NCI-H1417 treated with DMSO at 0.1 percent for 48 hours (cell line): ENCODE measurements at places on chromosomes 12 and 14.

DNA sequence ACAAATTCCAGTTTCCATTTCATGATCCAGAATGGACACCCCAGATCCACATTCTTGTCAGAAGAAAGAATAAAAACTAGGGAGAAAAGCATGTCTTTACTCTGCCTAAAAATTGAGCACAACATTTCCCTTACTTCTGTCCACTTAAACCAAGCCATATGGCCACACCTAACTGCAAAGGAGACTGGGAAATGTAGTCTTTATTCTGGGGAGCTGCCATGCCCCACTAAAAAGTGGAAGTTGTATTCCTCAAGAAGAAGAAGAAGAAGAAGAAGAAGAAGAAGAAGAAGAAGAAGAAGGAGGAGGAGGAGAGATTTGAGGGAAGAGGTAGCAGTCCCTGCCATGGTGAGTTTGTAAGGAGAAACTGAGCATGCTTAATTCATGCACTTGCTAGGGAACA lies 84.5 kb downstream of the GPR65 start:
- DNase-seq, result no peak

DNA sequence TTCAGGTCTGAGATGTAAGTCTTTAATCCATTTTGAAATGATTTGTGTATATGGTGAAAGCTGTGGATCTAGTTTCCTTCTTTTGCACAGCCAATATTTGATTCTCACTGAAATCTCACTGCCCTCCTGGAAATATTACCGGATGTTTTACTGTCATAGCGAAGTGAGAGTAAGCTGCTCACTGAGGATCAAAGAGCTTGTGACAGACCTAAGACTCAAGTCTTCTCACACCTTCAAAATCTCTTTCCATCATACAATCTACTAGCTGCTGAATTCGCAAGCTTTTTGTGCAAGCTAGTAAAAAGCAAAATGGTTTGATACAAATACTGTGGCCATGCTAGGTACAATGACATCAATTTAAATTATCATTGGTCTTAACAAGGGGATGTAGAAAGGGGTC lies 3.9 kb downstream of the LRRK2 start:
- DNase-seq, result no peak

GRCh38 chr12:113466454-113467141 lies 5.1 kb downstream of the LHX5 start:
- DNase-seq, result no peak

DNA sequence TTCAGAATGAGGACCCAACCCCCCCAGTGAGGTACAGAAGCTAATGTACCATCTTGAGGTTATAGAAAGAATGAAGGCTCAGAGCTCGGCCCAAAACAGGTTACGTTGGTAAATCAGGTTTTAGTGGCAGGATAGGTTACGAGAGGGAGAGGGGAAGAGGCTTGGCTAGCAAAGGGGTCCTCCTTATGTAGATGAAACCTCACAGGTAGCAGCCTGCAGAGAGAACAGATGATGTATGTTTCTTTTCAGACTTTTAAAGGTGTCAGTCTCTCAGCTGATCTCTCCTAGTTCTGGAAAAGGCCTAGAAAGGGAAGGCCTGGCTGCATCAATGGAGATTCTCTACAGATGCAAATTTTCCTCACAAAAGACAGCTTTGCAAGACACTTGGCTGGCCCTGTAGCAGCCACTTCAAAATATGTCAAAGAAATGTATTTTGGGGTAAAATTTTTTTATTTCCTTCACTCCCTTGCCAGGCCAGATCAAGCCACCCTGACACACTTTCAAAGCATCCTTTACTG lies 71.7 kb upstream of the CPSF6 start:
- no peak for DNase-seq

GRCh38 chr12:94962670-94963069 lies 40.8 kb downstream of the NDUFA12 start:
- DNase-seq, result no peak

- no peak for DNase-seq
Measured at GRCh38 chr12:76030341-76031080, 1.1 kb downstream of the PHLDA1 start.

DNA sequence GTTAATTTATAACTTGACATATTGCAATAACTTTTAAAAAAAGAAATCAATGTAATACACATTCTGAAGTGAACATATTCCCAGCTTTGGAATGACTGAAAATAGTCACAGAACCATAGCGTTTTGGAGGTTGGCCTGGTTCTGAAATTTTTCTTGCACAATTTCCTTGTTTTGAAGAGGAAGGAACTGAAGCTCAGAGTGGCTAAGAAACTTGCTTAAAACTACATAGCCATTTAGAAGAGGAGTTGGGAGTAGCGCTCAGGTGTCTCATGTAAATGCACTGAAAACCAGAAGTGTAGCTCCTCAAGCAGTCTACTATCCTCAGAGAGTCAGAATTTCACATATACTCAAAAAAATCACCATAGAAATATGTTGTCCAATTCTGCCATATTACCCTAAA lies 41.2 kb downstream of the SLC38A1 start:
- no peak for DNase-seq
